Uterine smooth muscle cell (primary cell): ENCODE measurements at places on chromosomes 11 and 22. TPM values are rescaled to one million over a fixed set of nuclear protein-coding genes. Genes with fewer than 3 reads are reported as not detected.

The LRRC4C gene
- under 0.01 and 0.11 TPM in 2 replicates for total RNA-seq

The FBXO3 gene
- total RNA-seq, result 42.2 and 59.9 TPM in 2 replicates

The CCDC15 gene
- total RNA-seq, result 2.4 and 6.4 TPM in 2 replicates

The GRAP2 gene
- total RNA-seq, result not detected in 2 replicates

The KCNK7 gene
- total RNA-seq, result 0.11 TPM in 1 of 2 replicates, not detected in the other

The ANO5 gene
- total RNA-seq, result 0.44 and 0.75 TPM in 2 replicates

The H19 gene
- total RNA-seq, result 0.50 and 0.55 TPM in 2 replicates

The PLAAT4 gene
- 4.2 and 9.9 TPM in 2 replicates for total RNA-seq

The DUSP18 gene
- 10.7 and 13.5 TPM in 2 replicates for total RNA-seq

The CLCF1 gene
- 2.8 and 3.9 TPM in 2 replicates for total RNA-seq

The OR52E8 gene
- total RNA-seq, result not detected in 2 replicates

The GUCY1A2 gene
- 0.66 and 1.7 TPM in 2 replicates for total RNA-seq

The ZMAT5 gene
- total RNA-seq, result 22.8 and 24.0 TPM in 2 replicates

The BRSK2 gene
- total RNA-seq, result 0.50 TPM in 1 of 2 replicates, not detected in the other

The BRMS1 gene
- 45.5 and 73.5 TPM in 2 replicates for total RNA-seq

The NEFH gene
- 0.37 and 0.44 TPM in 2 replicates for total RNA-seq

The MICAL3 gene
- total RNA-seq, result 17.9 and 23.7 TPM in 2 replicates

The TRIM21 gene
- 21.6 and 27.0 TPM in 2 replicates for total RNA-seq
